ENCODE measurements at places on chromosomes 12 and 14.

GRCh38 chr12:41409628-41410027 lies 221.5 kb downstream of the PDZRN4 start:
- DNase-seq = no peak

DNA sequence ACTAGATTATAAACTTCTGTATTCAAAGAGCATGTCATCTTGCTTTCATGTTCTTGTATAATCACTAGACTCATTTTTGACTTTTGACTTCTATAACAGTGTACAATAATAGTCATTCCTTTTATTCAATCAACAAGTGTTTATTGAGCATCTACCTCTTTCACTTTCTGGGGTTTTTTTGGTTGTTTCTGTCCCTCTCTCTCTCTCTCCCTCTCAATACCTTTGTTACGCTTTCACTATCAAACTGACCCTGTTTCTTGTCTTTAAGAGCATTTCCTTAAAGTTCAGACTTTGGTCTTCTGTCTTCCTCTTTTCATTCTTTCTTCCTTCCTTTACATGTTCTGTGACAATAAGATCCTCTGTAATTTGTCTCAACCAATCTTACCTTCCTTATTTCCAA lies 49.5 kb downstream of the GPR137C start:
- no peak for DNase-seq

DNA sequence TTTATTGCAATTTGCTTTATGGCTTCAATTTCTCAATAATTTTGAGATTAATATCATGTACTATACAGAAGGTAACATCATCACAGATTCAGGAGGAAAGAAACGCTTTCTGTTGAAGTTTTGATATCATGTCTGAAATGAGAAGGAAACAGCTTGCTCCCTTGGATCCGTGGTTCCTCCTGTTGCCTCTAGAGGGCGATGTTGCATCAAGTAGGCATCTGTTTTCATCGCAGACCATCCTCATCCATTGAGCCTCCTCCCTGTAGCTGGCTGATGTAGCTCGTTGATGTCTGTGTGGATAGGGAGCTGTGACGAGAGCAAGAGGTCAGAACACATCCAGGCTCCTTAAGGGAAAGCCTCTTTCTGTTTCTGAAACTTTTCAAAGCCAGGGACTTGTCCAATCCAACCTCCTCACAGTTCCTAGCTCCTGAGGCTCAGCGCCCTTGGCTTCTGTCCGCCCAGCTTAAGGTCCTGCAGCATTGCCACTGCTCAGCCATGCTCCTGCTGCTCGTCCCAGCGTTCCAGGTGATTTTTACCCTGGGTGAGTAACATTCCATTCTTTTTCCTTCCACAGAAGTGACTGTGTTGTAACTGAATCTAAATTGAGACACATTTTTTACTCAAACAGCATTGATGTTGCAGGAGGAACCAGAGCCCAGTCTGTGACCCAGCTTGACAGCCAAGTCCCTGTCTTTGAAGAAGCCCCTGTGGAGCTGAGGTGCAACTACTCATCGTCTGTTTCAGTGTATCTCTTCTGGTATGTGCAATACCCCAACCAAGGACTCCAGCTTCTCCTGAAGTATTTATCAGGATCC lies 304.8 kb upstream of the OR4E1 start:
- peak; percentile 34 for DNase-seq

DNA sequence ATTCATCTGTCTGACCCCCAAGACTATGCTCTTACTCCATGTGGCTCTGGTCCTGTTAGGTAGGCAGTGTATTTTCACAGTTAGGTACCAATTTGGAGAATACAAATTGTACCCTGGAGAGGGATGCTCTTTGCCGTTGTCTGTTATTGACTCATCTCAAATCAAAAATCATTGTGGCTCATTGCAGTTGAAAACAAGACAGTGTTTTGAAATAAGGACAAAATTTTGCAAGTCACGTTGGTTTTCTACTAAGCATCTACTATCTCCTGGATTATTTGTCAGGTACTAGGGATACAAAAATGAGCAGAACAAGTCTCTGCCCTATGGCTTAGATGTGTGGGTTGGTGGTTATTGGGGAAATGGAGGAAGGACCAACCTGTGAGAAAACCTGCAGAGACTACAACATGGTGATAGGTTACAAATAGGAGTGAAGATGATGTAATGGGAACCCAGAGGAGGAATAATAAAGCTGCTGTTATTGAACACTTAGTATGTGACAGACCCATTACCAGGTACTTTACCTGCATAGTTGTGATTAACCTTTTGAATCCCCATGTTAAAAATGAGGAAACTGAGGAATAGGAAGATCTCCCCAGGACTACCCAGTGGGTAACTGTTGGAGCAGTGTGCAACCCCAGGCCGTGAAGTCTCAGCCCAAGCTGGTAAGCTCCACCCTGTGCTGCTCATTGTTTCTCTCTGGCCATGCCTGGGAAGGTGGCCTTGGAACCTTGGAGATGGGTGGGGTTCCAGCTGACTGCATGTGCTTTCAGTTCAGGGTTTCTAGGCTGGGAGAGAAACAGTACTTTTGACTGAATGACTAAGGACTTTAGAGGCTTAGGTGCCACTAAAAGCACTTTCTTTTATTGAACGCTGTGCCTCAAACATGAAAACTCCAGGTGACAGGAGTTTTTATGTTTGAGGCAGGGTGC lies 72.9 kb upstream of the SRSF5 start:
- peak; percentile 90 for DNase-seq

- DNase-seq = no peak
Observed at GRCh38 chr12:58138424-58138823, 197.1 kb downstream of the ATP23 start.

GRCh38 chr12:104903648-104904423 lies 54.3 kb downstream of the SLC41A2 start:
- DNase-seq = no peak

GRCh38 chr12:31651893-31652521 lies 7.5 kb upstream of the ETFBKMT start:
- no peak for DNase-seq

GRCh38 chr14:29925736-29926135 lies 1.9 kb downstream of the PRKD1 start:
- DNase-seq = no peak

- no peak for DNase-seq
Observed at GRCh38 chr14:86756521-86757190, 1226.7 kb downstream of the FLRT2 start.

DNA sequence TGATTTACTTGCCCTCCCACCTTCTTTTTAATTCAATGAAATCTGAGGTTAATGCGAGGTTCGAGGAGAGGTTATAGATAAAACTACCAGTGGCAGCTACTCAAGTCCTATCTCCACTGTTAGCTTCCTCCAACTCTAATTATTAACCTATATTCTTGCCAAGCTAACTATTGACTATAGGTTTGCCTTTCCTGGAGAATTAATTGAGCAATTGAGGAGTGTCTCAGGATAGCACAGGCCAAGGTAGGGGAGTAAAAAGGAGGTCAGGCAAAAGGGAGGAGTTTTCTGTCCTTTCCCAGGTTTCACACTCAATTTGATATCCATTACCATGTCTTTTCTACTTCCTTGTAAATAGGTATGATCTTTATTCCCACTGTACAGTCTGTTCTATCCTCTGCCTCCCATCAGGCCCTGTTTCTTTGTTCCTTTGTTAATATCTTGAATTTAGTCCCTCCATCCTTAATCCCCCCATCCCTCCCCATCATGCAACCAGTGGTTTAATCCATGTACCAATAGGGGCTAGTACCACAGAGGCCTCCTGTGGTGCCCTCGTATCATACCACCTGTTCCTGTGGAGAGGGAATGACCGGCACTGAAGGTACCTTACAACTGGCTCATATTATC lies 3.7 kb upstream of the SUOX start:
- no peak for DNase-seq

DNA sequence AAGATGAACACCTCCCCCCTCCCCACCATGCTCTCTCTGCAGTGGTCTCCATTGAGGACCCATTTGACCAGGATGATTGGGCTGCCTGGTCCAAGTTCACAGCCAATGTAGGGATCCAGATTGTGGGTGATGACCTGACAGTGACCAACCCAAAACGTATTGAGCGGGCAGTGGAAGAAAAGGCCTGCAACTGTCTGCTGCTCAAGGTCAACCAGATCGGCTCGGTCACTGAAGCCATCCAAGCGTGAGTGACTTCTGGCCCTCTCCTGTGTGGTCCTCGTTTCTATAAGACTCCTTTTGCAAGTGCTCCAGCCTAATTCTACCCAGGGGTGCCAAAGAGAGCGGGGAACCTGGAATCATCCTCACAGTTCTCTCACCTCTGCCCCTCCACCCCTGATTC lies 6.2 kb upstream of the ATN1 start:
- no peak for DNase-seq

DNA sequence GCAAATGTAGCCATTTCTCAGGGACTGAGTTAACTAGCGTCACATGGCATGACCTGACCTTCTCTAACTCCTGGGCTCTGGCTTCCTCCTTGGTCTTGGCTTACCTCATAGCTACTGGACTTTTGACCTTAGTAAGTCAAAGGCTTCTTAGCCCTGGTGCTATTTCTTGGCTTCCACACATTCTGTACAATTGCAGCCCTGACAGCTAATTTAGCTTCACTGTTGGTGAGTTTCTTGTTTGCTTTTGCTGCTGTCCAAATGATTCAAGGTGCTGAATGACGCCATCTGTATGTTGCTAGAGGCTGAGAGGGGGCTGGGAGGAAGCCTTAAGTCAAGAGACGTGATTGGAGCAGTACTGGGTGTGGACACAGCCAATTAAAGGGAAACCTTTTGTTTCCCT lies 202.7 kb downstream of the PRKD1 start:
- no peak for DNase-seq

DNA sequence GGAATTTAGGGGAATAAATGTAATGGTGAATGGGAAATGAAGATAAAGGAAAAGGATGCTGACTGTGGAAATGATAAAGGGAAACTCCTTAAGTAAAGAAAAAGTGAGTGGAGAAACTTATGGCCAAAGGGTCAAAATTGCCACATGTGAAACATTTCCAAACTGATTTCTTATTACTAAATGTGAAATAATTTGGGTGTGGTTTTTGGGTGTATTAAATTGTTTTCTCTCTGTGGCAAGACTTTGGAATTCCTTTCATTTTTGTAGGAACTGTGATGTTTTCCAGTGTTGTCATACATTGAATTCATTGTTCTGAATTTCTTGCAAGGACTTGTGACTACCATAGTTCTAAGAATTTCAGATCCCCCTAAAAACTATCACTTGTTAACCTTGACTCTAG lies 1891.5 kb upstream of the SEL1L start:
- no peak for DNase-seq

DNA sequence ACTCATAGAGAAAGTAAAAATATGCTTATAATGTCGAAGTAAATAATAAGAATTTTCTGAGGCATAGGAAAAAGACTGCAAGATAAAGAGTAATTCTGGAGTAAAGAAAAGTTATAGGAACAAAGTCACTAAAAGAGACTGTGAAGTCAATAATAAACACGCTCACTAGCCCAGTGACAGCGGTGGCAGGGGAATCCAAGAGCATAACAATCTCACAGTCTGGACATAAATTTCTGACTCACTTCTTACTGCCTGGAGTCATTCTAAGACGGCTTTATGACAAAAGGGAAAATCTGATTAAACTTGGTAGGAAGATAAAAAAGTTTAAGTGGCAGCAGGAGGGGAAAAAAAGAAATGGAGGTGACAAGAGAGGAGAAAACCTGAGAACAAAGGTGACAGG lies 56.4 kb upstream of the GRIP1 start:
- DNase-seq = no peak

DNA sequence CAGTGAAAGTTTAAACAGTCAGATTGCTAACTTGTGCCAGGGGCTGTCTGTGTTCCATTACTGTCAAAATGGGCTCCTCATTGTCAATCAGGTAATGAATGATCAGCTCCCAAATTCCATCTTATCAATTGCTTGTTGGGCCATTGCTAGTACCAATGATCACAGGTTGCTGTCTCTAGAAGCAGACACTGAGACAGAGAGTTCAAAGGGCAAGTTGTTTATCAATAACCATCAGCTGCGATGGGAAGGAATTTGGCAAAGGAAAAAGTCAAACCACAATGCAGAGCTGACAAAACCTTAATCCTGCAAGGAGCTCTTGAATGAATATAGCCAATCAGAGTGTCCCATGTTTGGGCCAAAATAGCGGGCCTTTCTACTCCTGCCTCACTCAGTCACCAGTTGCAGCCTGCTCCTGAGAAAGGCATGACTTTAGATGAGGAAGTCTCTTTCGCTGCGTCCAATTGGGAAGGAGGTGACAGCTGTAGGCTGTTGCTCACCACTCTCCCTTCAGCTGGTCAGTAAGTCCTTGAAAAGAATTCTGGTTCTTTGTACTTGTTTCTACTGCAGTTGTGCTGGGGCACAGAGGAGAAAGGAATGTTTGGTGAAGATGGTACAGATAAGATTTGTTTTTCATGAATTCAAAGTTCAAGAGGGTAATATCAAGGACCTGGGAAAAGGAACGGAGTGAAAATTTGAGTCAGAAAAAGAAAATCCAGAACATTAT lies 179.2 kb upstream of the PDE3A start:
- no peak for DNase-seq

DNA sequence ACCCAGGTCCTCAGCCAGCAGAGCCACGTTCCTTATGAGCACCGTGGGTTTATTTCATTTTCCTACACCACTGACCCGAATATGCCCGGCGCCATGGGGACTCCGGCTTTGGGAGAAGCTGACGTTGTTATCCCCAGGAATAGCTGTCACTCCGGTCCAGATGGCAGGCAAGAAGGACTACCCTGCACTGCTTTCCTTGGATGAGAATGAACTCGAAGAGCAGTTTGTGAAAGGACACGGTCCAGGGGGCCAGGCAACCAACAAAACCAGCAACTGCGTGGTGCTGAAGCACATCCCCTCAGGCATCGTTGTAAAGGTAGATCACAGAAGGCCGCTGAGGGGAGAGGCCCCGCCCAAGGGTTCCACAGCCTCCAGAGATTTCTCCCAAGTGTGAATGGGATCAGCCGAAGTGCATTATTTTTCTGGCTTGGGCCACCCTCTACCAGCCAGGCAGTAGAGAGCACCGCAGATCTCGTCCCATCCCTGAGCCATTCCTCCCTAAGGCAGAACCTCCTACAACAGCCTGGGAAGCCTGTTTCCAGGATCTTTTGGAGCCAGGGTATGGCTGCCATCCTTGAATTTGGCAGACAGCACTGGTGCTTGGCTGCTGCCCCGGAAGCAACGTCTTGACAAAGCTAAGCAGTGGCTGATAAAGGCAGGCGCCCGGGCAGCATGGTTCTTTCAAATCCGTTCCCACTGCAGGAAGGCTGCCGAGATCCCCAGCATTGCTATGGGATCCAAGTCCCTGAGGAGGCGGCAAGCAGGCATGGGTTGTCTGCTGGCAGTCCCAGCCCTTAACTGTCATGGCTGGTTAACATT lies 17.8 kb downstream of the CDK2AP1 start:
- DNase-seq = no peak

Measured in colonic mucosa (tissue), 4 donors.